ENCODE measurements at places on chromosomes 16 and 17.

- no peak for DNase-seq
These were observed 542 bp downstream of the ZNF764 start for GRCh38 chr16:30557707-30557956.

DNA sequence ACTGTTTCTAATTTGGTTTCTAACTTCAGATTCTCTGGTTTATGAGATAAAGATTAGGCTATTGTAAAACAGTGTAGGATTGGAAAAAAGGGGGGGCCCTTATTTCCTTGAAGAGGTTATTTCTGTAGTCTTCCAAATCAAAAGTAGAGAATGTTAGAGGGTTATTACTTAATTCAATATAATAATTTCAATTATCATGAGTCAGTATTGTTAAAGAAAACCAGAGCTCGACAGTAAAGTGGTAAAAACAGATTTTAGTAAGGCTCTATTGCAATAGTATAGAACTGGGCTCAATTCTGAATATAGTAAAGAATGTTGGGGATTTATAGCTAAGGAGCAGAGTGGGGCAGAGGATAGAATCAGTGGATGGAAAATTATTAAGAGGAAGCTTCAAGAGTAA, 140.0 kb downstream of the TANC2 start:
- no peak for DNase-seq

- DNase-seq, result no peak
These were observed 24.0 kb upstream of the SREBF1 start for GRCh38 chr17:17860766-17861107.

GRCh38 chr16:11561454-11561805, 25.3 kb downstream of the LITAF start:
- no peak for DNase-seq

DNA sequence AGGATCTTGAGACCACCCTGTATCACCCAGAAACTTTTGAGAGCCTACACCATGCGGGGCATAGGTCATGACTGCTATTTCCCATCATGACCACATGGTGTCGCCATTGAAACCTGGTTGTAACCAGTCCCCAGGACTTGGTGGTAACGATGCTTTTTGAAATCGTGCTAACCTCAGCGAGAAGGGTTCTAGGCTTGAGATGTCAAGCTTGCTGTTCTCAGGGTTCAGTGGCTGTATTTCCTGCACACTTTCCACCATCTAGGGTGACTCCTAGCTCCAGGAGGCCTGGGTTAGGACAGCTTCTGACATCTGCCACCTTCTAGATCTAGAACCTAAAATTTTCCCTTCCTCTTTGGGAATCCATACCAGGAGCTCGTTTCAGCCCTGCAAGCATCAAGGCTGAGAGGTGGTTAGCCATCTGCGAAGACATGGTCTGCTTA, 13.0 kb upstream of the SPNS3 start:
- DNase-seq, result no peak

GRCh38 chr17:66469088-66469442, 166.7 kb downstream of the PRKCA start:
- no peak for DNase-seq

DNA sequence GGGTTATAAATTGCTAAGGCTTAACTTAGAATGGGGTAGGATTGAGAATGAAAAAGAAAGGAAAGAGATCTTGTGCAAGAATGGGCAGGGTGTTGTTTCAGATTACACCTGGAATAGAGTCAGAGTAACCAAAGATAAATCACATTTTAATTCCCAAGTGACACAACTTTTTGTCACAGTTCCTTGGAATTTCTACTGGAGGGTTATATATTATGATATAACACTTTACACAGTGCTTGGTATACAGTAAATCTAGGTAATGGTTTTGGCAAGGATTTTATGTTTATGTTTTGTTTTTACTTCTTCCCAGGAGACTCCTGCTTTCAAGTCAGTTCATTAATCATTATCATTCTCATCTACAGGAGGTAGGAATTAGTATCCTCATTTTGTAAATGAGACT, 115.7 kb upstream of the KCNJ16 start:
- no peak for DNase-seq

DNA sequence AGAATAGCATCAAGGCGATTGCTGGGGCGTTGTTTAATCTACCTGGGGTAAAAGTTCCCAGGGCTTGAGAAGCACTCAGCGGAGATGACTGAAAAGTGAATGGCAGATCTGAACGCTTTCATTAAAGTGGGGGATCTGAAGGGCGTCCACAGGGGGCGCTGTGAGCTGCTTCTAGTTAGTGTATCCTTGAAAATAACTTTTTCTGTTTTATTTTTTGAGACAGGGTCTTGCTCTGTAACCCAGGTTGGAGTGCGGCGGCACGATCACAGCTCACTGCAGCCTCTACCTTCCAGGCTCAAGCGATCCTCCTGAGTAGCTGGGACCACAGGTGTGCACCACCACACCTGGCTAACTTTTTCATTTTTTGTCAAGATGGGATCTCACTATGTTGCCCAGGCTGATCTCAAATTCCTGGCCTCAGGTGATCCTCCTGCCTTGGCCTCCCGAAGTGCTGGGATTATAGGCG, 360.4 kb downstream of the SEC14L1 start:
- DNase-seq, result no peak

GRCh38 chr16:72657791-72658190, 390.1 kb downstream of the ZFHX3 start:
- no peak for DNase-seq

GRCh38 chr16:30743716-30744115, 4.5 kb upstream of the PHKG2 start:
- no peak for DNase-seq

DNA sequence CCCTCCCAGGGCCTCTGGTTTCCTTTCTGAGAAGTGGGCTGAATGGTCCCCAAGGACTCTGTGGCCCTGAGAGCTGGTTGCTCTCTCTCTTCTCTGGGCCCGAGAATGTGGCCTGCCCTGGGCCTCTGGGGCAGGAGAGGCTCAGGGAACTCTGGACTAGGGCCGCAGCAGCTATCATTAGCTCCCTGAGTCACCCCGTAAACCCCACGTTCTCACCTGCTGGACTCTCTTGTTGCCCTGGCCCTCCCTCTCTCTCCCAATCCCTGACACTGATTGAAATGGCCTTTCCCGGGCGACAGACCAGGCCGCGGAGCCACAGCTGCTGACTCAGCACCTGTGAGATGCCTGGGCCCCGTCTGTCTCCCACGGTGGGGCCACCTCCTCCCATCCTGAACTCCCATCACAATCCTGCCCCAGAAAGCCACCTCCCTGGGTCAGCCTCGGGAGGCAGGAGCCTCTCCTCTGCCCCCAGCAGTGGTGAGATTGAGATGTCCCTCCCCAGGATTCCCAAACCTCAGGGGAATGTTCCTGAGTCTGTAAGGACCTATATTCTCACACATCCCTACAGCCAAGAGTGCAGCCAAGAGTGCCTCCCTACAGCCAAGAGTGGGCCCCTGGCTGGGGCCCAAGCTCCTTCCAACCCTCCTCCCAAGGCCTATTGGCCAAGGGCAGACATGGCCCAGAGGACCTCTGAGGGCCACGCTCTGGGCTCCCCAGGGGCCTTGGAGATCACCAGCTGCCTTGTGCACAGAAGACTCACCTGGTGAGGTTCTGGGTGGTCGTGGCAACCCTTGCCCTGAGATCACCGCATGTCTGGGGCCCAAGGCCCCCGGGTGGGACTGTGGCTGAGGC, 470 bp downstream of the TRPV3 start:
- DNase-seq, result no peak

DNA sequence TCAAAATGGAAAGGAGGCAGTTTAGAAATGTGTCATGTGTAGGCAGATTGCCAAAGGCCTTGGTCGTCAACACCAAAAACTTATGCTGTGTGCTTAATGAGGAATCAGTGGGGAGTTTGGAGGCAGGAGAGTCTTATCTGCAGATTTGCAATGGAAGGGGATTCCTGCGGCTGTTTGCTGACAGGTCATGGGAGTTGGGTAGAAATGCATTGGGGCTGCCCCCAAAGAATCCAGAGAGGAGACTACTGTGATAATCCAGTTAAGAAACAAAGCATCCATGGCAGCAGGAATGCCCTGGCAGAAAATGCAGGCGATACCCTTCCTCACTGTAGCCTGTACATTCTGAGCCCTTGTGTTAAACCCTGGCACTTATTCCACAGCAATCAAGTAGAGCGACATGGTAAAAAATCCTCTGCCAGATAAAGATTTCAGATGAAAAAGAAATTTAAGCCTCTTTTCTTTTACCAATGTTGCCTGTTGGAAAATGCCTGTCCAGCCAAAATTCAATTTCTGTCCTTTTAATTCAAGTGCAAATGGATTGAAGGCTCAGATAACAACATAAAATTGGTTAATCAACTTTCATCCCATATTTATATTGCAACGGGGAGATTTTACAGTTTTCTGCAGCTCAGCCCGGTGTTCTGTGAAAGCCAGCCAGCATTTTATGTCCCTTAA, 491.0 kb upstream of the CDH5 start:
- no peak for DNase-seq

DNA sequence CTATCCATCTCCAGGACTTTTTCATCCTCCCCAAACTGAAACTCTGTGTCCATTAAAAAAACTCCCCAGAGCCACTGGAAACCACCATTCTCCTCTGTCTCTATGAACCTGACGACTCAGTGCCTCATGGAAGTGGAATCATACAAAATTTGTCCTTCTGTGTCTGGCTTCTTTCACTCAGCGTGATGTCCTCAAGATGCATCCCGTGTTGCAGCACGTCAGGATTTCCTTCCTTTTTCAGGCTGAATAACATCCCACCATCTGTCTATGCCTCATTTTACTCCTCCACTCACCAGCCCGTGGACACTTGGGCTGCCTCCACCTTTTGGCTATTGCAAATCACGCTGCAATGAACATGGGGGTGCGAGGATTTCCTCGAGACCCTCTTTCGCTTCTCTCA, 12.6 kb upstream of the ALDH3A1 start:
- no peak for DNase-seq

DNA sequence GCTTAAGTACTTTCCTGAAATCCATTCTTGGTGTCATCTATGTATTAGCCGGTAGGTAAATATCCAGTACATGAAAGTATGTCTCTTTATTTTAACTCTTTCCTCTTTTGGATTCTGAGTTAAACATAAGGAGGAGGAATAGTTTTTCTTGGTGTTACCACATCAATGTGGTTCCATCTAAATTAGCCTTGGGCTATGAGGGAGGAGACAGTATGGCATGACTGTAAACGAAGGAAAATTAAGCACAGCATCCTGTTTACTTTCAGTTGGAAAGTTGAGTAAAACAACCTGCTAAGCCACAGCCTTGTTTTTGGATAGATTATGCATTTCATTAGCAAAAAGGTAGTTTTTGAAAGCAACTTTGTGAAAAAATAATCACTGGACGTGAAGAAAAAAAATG, 693.0 kb upstream of the SOX9 start:
- DNase-seq, result no peak

GRCh38 chr17:38449364-38449763, 21.1 kb downstream of the ARHGAP23 start:
- DNase-seq, result no peak

DNA sequence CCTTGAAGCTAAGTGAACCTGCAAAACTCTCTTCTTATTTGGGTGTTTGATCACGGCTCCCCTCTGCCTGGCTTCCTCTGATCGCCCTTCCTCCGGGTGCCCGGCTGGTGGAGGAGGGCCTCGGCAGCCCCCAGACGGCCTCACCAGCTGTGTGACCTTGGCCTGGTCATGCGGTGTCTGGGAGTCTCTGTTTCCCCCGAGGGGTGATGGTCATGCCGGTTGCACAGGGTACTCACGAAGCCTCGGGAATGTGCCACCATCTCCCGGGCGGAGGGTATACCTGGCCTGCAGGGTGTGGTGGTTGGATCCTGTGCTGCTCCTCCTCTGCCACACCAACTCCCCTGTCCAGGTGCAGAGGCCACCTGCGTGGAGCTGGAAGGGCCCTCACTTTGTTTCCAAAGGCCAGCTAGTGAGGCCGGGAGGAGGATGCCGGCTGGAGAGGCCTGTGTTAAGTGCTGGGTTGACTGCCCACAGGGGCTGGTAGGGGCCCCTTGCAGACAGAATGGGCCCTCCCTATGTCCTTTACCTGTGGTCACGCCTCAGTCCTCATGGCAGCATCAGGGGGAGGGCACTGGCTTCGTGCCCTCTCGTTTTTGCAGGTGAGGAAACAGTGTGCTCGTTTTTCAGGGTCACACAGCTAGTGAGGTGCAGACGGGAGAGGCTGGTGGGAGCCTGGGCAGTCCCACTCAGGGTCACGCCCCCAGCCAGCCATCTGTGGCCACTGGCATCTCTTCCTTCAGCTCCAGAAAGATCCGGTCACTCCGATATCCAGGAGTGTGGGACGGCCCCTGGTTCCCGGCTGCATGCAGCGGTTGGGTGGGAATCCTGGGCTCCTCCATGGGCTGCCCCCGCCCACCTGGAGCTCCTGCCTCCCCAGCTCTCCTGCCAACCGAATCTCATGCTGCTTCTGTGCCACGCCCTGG, 148.5 kb upstream of the GSE1 start:
- DNase-seq, result no peak

GRCh38 chr17:40319651-40320540, 10.9 kb downstream of the RARA start:
- DNase-seq, result no peak
